ENCODE measurements at places on chromosomes 2 and 18. TPM values are rescaled to one million over a fixed set of nuclear protein-coding genes. Genes with fewer than 3 reads are reported as not detected.

ARHGEF33 gene
- polyA plus RNA-seq = not detected

LRP2 gene
- not detected for polyA plus RNA-seq

CIB4 gene
- not detected for polyA plus RNA-seq

SPATA3 gene
- polyA plus RNA-seq = not detected

CYP26B1 gene
- not detected for polyA plus RNA-seq

CHPF gene
- polyA plus RNA-seq = 4.1 TPM

SNORC gene
- polyA plus RNA-seq = not detected

TMEM127 gene
- polyA plus RNA-seq = 38.0 TPM

TXNDC2 gene
- not detected for polyA plus RNA-seq

EIF4E2 gene
- 59.8 TPM for polyA plus RNA-seq

FSHR gene
- not detected for polyA plus RNA-seq

CCDC150 gene
- not detected for polyA plus RNA-seq

IL37 gene
- not detected for polyA plus RNA-seq

All from naive thymus-derived CD4-positive, alpha-beta T cell (primary cell).